Fibroblast of the aortic adventitia (primary cell): ENCODE measurements at places on chromosomes 7 and 10. TPM values are rescaled to one million over a fixed set of nuclear protein-coding genes. Genes with fewer than 3 reads are reported as not detected.

GRCh38 chr10:121265360-121266123 lies 332.7 kb downstream of the FGFR2 start:
- no peak for DNase-seq

- no peak for DNase-seq
Measured at GRCh38 chr10:22612318-22612717, 102.1 kb downstream of the PIP4K2A start.

DNA sequence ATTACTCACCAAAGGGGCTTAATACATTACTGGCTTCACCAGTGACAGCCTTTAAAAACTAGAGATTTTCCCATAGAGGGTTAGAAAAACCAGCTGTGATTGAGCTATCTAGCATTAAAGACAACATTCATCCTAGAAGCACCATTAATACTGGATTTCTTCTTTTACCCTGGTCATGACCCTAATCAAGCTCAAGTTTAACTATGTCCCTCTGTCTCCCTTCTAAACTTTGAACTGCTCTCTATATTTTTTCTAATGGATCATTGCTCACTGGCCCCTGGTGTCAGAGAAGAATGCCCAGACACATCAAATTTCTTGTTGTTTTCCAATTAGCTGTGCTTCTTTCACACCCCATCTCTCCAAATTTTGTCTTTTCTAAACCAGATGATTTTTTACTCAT lies 1101.3 kb downstream of the XPNPEP1 start:
- no peak for DNase-seq

DNA sequence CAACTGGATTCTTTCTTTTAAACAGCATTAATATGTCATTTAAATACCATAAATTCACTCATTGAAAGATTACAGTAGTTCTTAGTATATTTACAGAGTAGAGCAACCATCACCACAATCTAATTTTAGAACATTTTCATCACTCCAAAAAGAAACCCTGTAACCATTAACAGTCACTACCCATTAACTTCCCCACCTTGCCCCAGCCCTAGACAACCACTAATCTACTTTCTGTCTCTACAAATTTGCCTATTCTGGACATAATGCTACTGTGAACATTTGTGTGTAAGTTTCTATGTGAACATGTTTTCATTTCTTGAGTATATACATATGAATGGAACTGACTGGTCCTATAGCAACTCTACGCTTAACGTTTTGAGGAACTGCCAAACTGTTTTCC lies 42.4 kb downstream of the P4HA1 start:
- DNase-seq = no peak

- peak; percentile 86 for DNase-seq
Measured at GRCh38 chr7:100489824-100490223, 6.1 kb downstream of the NYAP1 start.

DNA sequence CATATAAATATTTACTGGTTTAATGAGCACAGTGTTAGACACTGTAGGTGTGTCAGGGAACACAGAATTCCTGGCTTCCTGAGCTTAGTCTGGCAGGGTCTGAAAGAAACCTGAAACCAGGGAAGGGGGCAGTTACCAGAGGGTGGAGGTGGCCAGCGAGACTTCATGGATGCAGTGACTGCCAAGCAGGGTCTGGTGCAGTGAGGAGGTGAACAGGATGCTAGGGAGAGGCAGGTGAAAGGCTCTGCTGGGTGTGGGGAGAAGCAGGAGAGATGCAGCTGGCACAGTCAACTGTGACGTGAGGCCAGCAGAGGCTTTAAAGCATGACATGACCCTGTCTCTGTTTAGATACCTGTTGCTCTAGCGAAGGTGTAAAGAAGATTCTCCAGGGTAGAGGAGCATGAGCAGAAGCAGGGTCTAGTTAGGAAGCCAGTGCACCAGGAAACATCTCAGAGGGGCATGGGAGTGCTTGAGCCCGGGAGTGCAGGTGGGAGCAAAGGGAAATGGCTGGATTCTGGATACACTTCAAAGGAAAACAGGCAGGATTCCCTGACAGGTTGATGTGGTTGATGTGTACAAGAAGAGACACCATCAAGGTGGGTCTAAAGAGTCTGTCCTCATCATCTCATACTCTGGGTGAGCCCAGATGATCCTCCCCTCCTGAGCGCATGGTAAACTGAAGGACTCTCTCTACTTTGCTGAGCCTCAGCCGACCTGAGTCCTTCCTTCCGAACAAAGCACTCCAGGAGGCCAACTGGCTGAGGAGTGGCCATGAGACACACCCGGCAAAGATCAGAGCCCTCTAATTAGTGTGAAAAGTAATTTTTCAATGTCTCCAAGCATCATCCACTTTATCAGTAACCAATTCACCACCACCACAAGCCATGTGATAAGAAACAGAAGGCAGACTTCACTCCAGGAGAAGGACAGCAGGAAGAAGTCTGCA lies 186.8 kb downstream of the COBL start:
- no peak for DNase-seq

GRCh38 chr10:124288928-124289850 lies 129.5 kb downstream of the OAT start:
- no peak for DNase-seq

- DNase-seq = no peak
Measured at GRCh38 chr7:73685311-73685710, 1.9 kb downstream of the BUD23 start.

DNA sequence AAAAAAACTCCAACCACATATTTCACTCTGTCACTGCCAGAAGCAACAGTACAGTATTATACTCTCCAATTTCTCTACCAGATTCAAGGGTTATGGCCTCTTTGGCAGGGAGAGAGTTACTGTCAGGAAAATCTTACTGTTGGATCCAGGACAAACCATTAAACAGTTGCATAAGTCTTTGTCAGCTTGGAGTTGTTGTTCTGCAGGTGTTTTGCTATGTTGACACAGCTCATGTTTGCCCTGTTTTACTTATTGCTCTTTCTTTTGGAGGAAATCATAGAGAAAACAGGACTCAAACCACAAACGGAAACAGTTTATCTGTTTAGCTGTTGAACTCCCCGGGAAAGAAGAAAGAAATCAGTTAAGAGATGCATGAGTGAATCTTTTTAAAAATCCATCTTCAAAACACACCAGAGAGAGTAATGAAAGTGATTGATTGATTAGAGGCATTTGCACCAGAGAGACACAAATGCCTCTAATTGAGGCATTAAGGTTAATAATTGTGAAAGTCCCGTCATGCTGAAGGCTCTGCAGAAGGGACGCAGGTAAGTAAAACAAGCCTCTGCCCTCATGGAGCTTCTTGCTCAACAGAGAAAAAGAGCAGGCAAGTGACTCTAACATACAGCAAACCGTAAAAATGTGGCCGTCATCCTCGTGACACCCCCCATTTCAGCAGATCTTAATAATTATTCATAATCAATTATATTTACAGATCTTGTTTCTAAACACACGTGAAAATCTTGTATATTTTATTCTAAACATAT lies 38.7 kb upstream of the ARHGAP21 start:
- peak; percentile 63 for DNase-seq

Gene POLR1F
- 21.9 and 225 TPM in 2 replicates for total RNA-seq

Gene PRSS2
- total RNA-seq = not detected in 2 replicates

Gene TAF3
- total RNA-seq = 3.9 and 6.5 TPM in 2 replicates

Gene PNLIPRP1
- total RNA-seq = not detected in 2 replicates

Gene ANXA8
- 0.18 and 1.5 TPM in 2 replicates for total RNA-seq
